Left lung (tissue), 14 donors: ENCODE measurements at places on chromosomes 3 and 15. TPM values are rescaled to one million over a fixed set of nuclear protein-coding genes. Genes with fewer than 3 reads are reported as not detected.

The ACAN gene
- polyA plus RNA-seq: 0.83 TPM

The SLC24A5 gene
- 0.65 TPM for polyA plus RNA-seq

The NDUFAF3 gene
- 50.3 TPM for polyA plus RNA-seq

The SATB1 gene
- 51.5 TPM for polyA plus RNA-seq

The NANOGP8 gene
- 0.82 TPM for polyA plus RNA-seq

The RBPMS2 gene
- 9.3 TPM for polyA plus RNA-seq

The DIS3L gene
- 44.8 TPM for polyA plus RNA-seq

The CFAP44 gene
- 31.4 TPM for polyA plus RNA-seq

The UTS2B gene
- polyA plus RNA-seq: 1.0 TPM

The APOD gene
- polyA plus RNA-seq: 5.3 TPM

The ZMYND10 gene
- 18.1 TPM for polyA plus RNA-seq

The CA12 gene
- polyA plus RNA-seq: 3.2 TPM

The WWTR1 gene
- 109 TPM for polyA plus RNA-seq

The EFCC1 gene
- polyA plus RNA-seq: 16.8 TPM

The TMEM212 gene
- polyA plus RNA-seq: 3.2 TPM

The PRR20G gene
- not detected for polyA plus RNA-seq

The GBE1 gene
- 14.3 TPM for polyA plus RNA-seq

The KIF7 gene
- polyA plus RNA-seq: 16.2 TPM

The CGNL1 gene
- 26.5 TPM for polyA plus RNA-seq

The TIMMDC1 gene
- 91.9 TPM for polyA plus RNA-seq

The PPP1R14D gene
- polyA plus RNA-seq: 0.27 TPM

The ADGRG7 gene
- polyA plus RNA-seq: not detected

The SYNPR gene
- polyA plus RNA-seq: not detected

The CIDEC gene
- 0.68 TPM for polyA plus RNA-seq

The GPR62 gene
- polyA plus RNA-seq: 0.28 TPM

The CPEB1 gene
- 3.2 TPM for polyA plus RNA-seq

The CKMT1A gene
- 0.49 TPM for polyA plus RNA-seq

The DET1 gene
- polyA plus RNA-seq: 16.9 TPM

The EIF4E3 gene
- polyA plus RNA-seq: 12.0 TPM

The MESD gene
- polyA plus RNA-seq: 44.1 TPM

The CNTN4 gene
- polyA plus RNA-seq: 9.6 TPM
